Activated CD8-positive, alpha-beta T cell treated with anti-CD3 and anti-CD28 coated beads, Interleukin-2, amount 10 ng/mL, durations not matched to agents 7 days and 5 days (primary cell): ENCODE measurements at places on chromosomes 6 and 20. TPM values are rescaled to one million over a fixed set of nuclear protein-coding genes. Genes with fewer than 3 reads are reported as not detected.

- DNase-seq: no peak
Measured at GRCh38 chr6:1399085-1399780, 9.9 kb downstream of the FOXF2 start.

DNA sequence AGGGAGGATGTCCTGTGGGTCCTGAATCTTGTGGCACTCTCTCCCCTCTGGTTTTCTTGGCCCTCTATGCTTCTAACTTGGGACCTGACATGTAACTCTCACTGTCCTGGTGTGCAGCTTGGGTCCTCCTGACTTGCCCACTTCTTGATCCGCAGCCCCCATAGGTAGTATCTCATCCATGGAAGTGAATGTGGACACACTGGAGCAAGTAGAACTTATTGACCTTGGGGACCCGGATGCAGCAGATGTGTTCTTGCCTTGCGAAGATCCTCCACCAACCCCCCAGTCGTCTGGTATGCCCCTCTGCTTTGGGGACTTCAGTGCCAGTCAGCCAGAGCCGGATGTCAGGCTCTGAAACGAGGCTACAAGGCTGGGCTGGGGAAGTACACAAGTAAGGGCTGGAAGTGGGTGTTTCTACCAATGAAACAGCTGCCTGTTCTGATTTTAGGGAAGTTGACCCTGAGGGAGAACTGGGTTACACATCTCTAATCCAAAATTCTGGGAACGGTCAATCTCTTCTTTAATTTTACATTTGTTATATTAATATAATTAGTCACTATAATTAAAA, 641 bp downstream of the DBNDD2 start:
- DNase-seq: no peak

DNA sequence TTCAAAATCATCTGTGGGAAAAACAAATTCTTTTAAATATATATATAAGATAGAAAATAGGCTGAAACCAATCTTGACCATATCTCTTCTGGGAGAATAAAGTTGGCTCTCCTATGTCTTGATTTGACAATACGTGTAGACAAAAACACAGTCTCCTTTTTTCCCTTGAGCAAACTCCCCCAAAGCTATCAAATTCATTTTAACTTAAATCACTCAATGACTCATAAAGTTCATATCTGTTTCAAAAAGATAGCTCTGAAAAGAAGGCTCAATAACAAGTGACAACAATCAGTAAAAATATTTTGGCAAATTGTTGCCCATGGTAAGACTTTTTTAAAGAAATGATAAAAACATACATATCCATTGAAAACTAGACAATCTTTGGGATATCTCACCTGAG, 236.0 kb upstream of the TENT5A start:
- DNase-seq: no peak

- no peak for DNase-seq
Measured at GRCh38 chr6:119012521-119012920, 65.9 kb downstream of the FAM184A start.

DNA sequence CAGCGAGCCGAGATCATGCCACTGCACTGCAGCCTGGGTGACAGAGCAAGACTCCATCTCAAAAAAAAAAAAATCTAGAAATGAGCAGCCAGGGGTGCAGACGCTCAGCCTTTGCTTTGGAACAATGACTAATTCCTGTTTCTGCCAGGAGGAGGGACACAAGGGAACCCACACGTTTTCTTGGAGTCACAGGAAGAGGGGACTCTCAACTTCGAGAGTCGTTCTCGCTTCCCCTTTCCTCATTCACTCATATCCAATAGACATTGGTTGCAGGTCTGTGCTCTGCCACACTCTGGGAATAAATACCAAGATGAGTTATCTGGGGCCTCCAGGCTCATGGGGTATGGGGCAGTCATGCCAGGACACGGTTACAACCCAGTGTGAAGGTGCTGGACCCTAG, 91.5 kb upstream of the RREB1 start:
- no peak for DNase-seq

GRCh38 chr6:4466769-4467480, 309.3 kb upstream of the CDYL start:
- DNase-seq: no peak

- no peak for DNase-seq
Measured at GRCh38 chr6:18016133-18016532, 28.7 kb upstream of the KIF13A start.

DNA sequence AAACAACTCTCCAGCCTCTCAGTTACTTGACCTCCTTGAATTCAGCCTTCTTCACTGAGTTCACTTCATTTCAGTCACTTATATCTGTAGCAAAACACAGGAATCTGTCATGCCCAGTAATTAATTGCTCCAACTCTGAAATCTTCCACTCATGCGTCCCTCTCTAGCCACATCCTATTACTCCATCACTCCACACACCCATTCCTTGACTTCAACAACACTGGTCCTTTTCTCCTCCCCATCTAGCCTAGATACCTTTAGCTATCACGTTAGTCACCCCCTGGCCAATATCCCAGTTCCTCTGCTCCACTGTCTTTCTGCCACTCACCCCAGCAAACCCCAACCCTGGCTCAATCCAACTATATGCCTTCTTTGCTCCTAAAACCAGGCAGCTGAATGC, 7.7 kb downstream of the ZHX3 start:
- DNase-seq: no peak

DNA sequence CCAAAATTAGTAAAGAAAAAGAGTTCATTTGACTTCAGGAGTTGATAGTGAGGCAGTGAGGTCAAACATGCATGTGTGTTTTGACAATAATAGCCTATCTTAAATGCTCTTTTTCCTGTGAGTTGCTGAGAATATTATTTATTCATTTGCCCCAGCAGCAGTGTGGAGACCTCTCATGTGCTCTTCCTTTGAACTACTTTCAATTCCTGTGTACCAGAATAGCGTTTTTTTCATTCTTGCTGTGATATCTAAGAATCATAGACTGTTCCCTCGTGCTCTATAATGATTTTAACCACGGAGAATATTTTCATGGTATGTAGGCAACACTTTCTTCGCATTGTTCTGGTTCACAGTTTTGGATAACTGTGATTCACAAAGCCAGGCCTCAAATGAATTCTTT, 5.2 kb downstream of the CDYL start:
- no peak for DNase-seq

DNA sequence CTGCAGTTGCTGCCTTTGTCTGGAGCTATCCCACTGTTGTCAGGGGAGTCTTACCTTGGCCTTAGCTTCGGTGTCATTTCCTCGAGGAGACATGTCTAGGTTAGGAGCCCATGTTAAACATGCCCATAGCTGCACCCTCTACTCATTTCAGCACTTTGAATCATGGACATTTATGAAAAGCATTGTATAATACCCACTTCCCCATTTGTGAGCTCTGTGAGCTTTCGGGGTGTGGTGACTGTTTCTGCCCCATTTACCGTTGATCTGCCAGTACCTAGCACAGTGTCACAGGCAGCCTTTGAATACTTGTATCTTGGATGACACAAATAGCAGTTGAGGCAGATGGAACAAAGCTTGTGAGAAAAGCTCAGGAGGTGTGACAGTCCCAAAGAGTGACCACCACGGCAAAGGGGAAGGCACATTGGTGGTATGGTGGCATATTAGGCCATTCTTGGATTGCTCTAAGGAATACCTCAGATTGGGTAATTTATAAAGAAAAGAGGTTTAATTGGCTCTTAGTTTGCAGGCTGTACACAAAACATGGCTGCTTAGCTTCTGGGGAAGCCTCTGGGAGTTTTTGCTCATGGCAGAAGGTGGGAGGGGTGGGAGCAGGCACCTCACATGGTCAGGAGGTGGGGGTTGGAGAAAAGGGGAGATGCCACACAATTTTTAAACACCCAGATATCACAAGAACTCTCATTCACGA, 42.0 kb downstream of the JARID2 start:
- DNase-seq: no peak

DNA sequence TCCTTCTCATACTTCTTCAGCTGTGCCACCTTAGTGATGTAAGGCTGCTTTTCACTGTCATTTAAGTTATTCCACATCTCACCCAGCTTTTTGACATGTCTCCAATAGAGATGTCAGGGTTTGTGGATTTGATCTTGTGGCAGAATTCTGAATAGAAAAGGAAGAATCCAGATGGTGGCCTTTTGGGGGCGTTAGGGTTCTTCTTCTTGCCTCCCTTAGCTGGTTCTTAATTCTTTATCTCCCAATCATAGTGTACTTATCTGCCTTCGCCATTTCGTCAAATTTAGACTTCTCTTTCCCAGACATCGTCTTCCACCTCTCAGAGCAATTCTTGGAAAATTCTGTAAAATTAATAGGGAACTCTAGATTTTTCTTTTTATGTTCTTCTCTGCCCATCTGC, 422.9 kb downstream of the GJA1 start:
- no peak for DNase-seq

- DNase-seq: no peak
Measured at GRCh38 chr6:22444330-22444729, 125.0 kb upstream of the HDGFL1 start.

DNA sequence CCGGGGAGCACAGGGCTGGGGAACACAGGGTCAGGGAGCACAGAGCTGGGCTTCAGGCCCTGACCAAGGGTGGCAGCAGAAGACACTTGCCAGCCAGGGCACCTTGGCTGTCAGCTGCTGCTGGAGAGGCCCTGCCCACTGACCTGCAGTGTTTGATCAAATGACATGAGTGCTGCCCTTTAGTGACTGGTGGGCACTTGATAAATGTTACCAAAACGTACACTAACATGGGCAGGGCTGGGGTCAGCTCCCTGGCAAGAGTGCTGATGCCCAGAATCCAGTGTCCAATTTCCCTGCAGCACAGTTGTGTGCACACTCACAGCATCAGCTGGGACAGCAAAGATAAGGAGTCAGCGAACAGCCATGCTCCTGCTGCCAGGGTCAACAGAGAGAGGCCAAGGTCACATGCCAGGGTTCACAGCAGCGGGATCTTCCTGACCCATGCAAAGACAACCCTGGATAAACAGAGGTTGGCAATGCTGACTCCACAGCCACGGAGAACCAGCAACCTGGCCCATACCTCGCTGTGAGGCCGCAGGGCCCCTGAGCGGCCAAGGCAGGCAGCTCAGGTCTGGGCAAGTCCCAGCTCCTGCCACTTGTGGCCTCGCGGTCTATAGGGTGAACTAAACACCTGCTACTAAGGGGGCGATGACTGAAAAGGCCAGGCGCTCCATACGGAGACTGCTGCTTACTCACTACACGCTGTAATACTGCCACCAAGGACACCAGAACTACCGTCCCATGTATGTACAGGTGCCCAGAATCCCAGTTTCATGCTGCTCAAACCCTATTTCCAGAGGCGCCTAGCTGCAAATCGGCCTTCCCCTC, 46.3 kb downstream of the NINL start:
- no peak for DNase-seq

DNA sequence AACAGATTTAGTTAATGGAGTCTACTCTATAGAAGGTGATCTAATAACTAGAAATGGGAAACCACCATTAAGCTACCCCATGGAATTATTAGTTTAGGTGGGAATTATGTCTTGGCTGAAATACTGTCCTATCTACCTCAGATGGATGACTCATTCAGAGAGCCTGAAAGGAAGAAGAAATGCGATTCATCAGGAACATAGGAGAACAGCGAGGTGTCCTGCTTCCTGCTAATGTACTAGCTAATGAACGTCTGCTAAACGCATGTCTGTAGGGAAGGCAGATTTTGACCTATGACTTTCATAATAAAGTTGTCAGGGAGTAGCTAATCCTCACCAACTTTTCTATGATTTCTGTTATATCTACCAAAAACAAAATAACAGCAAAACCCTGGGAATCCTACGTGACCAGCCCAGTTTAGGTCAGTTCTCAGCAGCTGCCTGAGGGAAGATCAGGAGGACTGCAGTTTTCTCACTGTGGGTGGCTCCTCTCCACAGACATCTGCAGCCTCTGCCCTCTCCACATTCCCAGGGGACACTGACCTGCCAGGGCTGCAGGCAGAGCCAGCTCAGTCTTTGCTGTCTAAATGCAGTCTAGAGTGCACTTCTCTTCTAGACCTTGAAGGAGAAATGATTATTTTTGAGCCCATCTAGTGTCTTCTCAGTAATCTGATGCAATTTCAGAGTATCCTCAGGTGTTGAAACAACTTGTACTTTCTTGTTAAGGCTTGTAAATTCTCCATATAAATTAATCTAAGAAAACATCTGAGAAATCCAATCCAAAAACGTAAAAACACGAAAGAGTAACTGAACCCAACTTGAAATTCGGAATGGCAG, 18.1 kb upstream of the SFT2D1 start:
- no peak for DNase-seq

Gene PMEPA1
- total RNA-seq: 0.37 TPM

Gene ADGB
- total RNA-seq: not detected

Gene SIRPB2
- not detected for total RNA-seq

Gene RRAGD
- 3.7 TPM for total RNA-seq

Gene CST2
- not detected for total RNA-seq

Gene TUBB1
- not detected for total RNA-seq

Gene C2
- 0.87 TPM for total RNA-seq

Gene HLA-DRA
- total RNA-seq: 30.9 TPM

Gene SDHAF4
- 7.7 TPM for total RNA-seq

Gene POPDC3
- not detected for total RNA-seq

Gene ABHD16B
- total RNA-seq: not detected

Gene PCSK2
- not detected for total RNA-seq
